ENCODE measurements at places on chromosomes 7 and 10.

DNA sequence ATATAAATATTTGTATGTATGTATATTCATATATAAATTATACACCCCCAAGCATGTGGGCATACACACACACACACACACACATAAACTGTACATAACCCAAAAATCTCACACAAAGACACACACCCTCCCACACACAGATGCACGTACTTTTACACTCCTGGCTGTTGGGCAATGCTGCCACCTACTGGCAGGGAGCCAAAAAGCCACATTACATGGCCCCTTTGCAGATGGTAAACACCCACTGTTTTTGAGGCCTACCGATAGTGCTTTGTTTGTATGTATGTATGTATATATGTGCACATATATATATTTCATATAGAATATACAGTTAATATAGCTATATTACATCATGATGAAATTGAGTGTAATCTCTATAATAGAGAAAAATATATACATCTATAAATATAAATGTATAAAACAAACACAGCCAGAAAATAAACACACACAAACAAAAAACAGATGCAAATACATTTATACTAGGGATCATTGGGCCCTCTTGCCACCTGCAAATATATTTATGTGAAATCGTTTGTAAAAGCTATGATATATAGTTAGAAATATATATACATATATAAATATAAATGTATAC is 120.1 kb upstream of the ACBD5 start:
- DNase-seq: peak; percentile 82

- DNase-seq: no peak
Observed at GRCh38 chr7:2034291-2035201, 198.2 kb downstream of the MAD1L1 start.

- DNase-seq: no peak
Observed at GRCh38 chr10:126160571-126160970, 227.7 kb downstream of the ADAM12 start.

DNA sequence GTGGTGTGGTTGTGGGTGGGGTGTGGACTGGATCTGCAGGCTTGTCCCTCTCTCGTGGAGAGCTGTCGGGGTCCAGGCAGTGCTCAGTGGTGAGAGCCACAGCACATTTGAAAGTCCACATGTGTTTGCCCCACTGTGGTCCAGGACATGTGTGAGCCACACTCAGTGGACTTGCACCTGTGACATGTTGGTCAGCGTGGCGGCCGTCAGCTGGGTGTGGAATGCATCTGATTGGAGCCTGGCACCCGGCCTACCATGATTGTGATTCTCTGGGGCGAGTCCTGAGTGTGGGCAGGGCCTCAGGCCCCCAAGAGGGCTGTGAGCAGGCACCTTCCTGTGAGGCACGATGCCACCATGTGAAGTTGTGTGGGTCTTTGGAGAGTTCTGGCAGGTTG is 77.9 kb downstream of the DNAJB6 start:
- DNase-seq: no peak

DNA sequence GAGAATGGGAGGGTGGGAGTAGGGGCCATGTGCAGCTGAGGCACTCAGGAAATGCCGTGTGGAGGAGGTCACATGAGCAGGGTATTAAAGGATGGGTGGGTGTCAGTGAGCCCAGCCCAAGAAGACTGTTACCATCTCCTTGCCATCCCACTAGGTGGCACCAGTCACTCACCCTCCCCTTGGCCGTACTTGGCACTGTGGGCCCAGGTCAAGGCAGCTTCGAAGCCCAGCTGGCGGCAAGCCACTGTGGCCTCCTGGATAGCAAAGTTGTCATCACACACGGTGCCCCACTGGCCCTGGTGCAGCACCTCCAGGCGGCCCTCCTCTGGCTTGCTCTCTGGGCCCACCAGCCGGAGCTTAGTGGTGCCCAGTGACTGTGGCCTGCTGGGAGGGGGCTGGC is 5.4 kb downstream of the LOXL4 start:
- peak; percentile 8 for DNase-seq

GRCh38 chr10:55786461-55787050 is 574.5 kb downstream of the ZWINT start:
- no peak for DNase-seq

DNA sequence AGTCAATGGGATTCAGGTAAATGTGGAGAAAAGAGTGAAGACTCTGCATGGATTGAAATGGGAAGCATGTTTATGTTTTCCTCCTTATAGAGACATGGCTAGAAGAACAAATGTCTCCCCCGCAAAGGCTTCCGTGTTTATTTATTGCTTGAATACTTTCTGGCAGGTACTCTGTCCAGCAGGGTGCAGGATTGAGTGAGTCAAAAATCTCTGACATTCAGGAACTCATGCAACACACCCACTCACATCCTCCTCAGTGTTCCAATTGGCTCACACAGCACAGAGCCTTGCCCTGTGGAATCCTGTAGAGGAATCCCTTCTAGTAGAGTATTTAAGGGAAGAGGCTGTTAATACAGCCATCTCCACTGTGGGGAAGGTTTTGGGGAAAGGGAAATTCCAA is 290.3 kb upstream of the VWC2 start:
- no peak for DNase-seq

- no peak for DNase-seq
Observed at GRCh38 chr7:101137651-101138212, 10.8 kb downstream of the SERPINE1 start.

DNA sequence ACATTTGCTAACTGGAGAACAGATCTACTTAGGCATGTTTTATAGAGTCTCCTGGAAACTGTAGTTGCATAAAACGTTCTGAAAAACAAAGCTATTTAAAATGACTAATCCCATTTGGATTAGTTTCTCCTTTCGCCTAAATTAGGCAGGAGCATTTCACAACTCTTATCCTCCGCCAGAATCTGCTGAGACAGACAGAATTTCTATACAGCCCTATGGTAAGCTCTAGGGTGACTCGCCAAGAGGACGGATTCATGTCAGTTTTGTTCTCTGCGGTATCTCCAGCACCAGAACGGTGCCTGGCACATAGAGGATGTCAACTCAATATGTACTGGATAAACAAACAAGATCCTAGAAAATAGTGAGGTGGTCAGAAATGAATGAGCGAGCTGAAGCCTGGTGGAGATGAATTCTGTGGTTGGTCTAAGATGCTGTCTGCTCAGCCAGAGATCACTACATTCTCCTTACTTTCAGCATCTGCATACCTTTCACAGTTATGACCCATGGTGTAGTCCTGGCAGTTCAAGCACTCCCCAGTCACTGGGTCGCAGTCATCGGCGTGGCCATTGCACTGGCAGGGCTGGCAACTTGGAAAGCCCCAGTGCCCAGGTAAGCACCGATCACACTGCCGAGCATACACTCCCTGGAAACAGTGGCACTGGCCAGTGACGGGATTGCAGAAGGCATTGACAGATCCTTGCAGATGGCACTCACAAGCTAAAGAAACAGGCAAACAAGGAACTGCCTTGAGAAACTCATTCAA is 44.0 kb downstream of the LAMB1 start:
- no peak for DNase-seq

GRCh38 chr7:121178869-121179497 is 149.8 kb upstream of the WNT16 start:
- DNase-seq: no peak

DNA sequence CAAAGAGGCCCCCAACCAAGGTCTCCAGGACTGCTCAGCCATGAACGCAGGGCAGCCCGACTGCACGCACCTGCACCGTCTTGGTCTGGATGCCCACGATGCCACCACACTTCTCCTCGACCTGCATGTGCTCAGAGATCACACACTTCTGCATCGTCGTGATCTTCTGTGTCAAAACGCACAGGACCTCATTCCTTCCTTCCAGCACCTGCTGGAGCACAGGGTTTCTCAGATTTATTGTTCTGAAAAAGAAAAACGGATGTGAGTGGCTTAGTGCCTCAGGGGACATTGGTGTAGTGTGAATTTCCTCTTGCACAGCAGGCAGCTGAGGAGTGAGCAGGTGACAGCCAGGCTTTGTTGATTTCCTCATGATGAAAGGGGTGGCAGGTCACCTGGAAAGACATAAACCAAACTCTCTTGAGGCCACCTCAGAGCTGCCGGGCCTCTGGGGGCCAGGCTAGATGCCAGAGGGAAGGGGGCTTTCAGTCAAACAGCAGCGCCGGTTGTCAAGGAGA is 38.2 kb downstream of the GSDME start:
- no peak for DNase-seq

- no peak for DNase-seq
Observed at GRCh38 chr7:45033931-45034290, 33.9 kb downstream of the CCM2 start.

DNA sequence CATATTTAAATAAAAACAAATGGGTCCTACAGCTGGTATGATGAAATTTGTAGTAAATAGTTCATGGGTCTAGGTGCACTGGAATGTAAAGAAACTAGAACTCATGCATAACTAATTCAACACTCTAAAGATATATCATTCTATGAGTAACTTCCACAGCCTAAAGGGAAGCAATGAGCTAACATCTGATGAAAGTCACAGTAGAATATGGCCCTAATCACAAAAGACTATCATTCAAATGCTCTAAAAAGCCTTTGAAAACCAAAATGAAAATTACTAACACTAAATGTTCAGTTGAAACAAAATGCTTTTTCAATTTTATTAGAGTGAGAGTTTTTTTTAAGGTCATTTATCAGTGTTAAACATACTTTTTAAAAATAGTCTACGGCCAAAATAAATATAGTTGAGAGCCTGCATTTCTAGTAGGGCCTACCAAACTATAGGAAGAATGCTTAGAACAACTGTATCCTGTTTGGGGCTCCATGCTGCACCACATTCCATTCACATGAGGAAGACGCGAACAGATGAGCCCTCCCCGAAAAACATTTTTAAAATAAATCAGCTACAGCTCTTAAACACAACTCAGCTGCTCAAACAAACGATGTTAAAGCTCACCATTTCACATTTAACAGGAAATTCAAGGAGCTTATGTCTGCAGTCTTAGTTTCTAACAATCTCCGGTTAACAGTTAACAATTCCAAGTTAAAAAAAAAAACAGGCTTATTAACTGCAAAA is 134.5 kb downstream of the NRBF2 start:
- peak; percentile 39 for DNase-seq

DNA sequence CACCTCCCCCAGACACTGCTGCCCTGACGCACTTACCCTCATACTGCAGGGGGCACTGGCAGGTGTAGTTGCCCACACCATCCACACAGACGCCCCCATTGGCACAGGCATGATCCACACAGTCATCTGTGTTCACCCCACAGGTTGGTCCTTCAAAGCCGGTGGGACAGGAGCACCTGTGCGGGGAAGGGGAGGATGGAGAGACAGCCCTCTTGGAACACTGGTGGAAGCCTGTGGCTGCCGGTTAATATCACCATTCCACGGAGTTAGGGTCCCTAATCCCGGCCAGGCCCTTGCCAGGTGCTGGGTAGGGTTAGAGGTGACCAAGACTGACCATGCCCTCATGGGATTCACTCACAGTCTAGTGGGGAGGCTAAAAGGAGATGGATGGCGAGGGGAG is 171.8 kb downstream of the SLIT1 start:
- DNase-seq: no peak

DNA sequence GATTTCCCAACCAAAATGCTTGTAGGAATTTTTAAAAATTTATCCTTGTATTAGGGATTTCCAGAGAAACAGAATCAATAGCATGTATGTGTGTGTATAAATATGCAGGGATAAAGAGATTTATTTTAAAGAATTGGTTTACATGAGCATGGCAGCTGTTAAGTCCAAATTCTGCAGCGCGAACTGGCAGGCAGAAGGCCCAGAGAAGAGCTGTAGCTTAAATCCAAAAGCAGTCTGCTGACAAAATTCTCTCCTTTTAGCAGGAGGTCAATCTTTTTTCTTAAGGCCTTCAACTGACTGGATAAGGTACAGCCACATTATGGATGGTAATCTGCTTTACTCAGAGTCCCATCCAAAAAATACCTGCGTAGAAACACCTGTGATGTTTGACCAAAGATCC is 42.0 kb downstream of the PRR15 start:
- no peak for DNase-seq

DNA sequence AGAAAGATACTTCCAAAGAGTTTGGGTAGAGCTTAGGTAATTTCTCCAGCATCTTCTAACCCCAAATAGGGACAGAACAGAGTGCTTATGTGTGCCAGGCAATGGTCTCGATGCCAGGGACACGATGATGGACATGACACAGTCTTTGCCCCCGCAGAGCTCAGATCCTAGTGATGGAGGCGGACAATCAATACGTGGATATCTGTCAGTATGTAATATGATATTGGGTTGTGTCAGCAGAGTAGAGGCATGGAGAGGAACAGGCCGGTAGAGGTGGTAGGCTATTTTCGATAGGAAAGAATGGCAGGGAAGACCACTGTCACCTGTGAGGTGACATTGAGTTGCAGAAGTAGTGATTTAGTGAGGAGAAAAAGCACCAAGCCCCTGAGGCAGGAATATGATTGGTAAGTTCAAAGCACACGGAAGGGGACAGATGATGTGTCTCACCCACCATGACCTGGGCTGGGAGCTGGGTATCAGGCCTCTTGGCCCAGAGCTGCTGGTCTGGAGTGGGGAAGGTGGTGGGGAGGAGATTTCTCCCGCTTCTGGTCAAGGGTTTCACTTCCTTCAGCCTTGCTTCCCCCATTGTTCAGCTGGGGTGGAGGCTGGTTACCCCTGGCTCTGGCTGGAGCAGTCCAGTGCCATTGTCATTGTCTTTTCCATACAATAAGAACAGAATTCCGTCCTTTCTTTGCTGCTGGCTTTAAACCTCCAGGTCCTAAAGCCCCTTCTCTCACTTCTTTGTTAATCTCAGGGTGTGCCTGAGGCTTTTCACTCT is 36.0 kb upstream of the SRGN start:
- no peak for DNase-seq

GRCh38 chr10:68492118-68492517 is 20.3 kb upstream of the DNA2 start:
- DNase-seq: no peak

DNA sequence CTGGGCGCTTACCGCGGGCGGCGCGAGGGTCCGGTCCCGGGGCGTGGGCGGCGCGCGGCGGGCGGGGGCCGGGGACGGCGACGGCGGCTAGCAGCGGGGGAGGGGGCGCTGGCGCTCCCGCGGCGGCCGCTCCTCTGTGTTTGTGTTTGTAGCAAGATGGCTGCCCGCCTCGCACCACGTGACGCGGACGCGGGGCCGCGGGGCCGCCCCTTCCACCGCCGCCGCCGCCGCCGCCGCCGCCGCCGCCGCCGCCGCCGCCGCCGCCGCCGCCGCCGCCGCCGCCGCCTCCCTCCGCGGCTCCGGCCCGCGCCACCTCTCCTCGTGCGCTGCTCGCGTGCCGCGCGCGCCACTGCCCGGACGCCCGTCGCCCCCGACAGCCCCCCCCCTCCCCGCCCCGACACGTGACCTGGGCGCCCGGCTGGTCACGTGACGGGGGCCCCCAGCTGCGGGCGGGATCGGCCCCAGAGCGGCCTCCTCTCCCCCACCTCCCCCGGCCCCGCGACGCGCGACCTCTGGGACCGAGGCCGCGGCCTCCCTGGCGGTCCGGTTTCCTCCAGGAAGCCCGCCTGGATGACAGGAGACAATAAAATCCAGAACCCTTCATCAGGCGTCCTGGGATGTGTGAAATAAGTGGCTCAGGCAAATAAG is at the start of gene GIGYF1:
TSS of gene GIGYF1 (minus strand) at position 153 of the 648 bp plus-strand sequence. CDS start 6,012 bp downstream, outside the sequence.
- peak; percentile 71 for DNase-seq

GRCh38 chr7:6389728-6390127 is 58.0 kb downstream of the DAGLB start:
- DNase-seq: no peak
